ENCODE measurements at places on chromosomes 7 and 10.

DNA sequence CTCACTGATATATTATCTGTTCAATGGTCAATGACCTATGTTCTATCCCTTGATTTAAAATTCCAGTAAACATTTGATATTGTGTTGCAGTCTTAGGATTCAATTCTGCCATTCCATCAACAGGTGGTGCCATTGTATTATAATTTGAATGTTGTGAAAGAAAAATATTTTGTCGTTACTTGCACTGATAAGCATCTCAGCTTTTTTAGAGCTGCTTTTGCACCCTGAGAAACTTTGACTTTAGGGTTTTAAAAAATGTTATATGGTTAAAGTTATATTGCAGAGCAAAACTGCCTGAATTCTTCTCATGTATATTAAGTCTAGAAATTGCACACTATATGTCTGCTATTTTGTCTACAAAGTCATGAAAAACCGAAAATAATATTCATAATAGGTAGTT lies 18.8 kb upstream of the MINDY3 start:
- DNase-seq = no peak

DNA sequence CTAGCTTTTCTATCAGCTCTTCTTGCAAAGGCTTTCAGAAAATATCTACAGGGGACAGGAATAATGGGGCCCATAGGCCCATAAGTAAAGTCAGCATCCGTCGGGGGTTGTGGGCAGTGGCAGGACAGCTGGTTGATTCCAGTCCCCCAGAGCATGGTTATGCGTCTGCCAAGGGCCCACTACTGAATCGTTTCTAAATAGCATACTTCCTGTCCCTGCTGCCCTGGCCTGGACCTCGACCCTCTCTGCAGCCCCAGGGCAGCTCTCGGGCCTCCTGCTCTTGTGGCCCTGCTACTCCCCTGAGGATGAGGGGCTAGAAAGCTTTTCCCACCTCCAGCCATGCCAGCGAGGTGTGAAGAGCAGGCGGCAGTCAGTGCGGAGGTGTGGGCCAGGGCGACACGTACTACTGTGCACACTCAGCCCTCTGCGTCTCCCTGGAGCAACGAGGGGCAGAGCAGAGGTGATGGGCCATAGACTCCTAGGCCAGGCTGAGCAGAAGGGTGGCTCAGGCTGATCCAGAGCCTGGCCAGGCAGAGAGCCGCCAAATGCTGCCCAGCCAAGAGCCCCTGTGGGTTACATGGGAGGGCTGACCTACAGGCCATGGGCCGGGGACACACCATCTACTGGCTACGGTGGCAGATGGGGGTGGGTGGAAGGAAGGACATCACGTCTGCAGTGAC lies 4.7 kb upstream of the OPN4 start:
- DNase-seq = no peak

DNA sequence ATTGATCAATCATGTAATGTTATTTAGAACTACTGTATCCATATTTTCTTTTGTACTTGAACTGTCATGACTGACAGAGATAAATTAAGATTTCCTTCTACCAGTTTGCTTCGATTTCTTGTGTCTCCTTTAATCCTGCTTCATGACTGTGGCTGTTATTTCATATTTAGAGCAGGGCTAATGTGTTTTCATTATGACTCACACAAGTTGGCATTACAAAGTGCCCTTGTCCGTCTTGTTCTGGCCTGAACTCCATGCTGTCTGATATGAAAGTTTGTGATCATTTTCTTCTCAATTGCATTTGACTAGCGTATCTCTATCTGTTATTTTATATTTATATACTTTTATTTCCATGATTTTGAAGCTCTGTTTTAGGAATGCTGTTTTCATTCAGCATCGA lies 344.1 kb upstream of the PRKCQ start:
- no peak for DNase-seq

DNA sequence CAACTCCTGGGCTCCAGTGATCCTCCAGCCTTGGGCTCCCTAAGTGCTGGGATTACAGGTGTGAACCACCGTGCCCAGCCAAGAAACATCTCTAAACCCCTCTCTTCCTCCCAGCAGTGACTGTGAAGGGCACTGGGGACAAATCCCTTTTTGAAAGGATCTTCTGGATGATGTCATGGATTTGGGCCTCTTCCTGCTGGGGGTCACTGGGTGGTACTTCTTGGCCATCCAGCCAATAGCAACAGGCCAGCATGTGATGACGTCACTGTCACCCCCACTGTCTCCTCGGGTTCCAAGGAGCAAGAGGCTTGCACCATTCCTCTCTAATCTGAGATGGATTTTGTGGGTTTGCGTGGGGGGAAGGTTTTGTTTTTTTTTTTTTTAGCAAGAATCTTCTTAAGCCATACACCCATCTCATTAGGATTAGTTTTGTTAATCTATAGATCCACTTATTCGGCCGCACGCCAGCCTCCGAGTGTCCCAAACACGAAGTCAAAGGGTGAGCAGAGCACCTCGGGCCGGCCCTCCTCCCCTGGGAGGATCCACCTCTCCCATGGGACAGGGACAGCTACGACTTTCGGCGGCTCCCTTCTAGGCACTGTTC lies 29.4 kb upstream of the TNRC18 start:
- DNase-seq = no peak

DNA sequence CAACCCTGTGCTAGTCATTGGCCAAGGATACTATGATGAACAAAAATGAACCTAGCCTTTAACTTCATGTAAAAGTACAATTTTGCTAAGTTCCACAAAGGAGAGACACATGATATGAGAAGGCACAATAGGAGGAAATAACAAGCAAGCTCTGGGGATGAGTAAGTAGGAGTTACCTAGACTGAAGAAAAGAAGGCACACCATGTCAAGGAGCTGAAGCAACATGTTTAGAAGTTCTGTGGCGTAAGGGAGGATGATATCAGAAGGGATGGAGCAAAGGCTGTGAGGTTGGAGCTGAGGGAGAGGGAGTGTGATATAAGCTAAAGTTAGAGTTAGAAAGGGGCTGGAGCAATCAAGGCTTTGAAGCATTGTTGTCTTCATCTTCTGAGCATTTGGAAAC lies 25.6 kb downstream of the KIFBP start:
- no peak for DNase-seq

DNA sequence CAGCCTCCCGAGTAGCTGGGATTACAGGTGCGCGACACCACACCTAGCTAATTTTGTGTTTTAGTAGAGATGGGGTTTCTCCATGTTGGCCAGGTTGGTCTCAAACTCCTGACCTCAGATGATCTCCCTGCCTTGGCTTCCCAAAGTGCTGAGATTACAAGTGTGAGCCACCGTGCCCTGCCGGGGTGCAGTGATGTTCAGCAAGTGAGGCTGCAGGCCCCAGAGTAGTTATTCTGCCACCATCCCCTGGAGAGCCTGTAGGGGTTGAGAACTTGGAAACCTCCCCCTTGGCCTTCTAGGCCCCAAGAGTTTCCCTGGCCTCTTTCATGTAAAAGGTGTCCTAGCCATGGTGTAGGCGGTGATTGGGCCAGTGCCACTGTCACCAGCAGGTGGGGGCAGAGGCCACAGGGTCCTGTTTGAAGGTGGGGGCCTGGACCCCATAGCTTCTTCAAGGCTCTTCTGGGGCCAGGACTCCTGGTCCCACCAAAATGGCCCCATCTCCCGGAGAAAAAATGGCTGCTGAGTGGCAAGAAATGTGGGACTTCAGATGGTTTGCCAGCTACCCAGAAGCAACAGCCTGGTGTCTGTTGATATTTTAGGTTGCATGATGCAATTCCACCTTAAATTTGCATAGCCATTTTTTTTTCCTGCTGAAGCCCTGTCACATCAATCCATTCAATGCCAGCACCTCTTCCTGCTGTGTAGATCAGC lies 25.5 kb upstream of the INMT start:
- no peak for DNase-seq

DNA sequence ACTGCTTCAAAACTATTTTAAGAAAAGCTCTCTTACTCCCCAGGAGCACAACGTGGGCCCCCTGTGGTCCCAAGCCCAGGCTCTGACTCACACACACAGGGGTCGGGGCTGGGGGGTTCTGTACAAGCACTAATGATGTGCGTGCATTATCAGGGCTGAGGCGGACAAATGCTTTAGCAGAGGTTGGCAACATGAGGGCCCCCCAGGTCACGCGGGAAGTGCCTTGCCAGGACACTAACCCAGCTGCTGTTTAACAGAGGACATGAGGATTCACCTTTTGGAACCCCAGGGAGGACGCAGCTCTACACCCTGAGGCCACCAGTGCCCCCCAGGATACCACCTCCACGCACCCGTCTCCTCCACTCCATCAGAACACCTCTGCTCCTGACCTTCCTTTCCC lies 342.8 kb downstream of the DNAJB6 start:
- no peak for DNase-seq

GRCh38 chr10:15253951-15254807 lies 85.7 kb upstream of the NMT2 start:
- no peak for DNase-seq

DNA sequence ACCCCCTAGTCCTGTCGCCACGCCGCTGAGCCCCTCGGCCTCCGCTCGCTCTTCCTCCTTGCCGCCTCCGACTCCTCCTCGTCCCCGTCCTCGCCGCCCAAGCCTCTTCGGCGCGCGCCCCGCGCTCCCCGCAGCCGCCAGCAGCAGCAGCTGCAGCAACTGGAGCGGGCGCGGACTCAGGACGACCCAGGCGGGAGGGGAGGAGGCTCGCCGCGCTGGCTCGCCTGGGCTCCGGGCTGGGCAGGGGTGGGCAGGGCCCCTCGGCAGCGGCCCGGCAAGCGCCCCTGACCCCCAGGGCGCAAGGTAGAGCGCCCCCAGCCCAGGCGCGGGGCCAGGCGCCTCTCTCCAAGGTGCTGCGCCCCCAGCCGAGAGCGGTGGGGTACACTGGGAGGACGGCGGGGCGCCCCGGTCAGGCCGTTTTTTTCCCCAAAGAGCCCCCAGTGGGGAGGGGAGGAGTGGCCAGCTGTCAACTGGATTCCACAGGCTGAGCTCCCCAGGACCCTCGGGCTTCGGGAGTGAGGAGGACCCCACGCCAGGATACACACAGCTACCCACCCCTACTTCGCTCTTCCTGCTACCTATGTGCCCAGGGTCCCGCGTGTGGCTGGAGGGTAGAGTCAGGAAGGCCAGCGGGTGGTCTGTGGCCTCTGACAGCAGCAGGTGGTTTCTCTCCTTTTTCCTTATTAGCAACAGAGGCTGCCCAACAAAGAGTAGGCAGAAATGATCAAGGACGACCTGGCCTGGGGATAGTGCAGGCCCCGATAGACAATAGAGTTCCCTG lies 903 bp upstream of the KCNMA1 start:
- DNase-seq = no peak

- no peak for DNase-seq
Measured at GRCh38 chr7:86411814-86412213, 231.9 kb upstream of the GRM3 start.

- DNase-seq = no peak
Measured at GRCh38 chr7:86918245-86918644, 141.2 kb downstream of the ELAPOR2 start.

- no peak for DNase-seq
Measured at GRCh38 chr10:99930731-99931550, 78.8 kb downstream of the DNMBP start.

DNA sequence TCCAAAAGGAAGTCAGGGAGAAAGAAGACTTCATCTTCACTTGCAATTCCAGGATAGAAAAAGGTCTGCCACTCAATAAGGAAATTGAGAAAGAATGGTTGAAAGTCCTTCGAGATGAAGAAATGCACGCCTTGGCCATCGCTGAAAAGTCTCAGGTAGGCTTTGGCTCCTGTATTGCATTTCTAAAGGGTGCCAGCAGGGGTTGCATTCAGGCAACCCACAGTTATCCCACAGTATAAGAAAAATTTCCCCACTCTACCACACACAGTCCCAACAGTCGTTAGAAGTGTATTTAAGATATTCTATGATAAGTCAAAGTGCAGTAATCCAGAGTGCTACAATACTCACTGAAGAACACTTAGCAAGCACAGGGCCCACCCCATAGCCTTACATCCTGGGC lies 93.4 kb upstream of the FGL2 start:
- no peak for DNase-seq

DNA sequence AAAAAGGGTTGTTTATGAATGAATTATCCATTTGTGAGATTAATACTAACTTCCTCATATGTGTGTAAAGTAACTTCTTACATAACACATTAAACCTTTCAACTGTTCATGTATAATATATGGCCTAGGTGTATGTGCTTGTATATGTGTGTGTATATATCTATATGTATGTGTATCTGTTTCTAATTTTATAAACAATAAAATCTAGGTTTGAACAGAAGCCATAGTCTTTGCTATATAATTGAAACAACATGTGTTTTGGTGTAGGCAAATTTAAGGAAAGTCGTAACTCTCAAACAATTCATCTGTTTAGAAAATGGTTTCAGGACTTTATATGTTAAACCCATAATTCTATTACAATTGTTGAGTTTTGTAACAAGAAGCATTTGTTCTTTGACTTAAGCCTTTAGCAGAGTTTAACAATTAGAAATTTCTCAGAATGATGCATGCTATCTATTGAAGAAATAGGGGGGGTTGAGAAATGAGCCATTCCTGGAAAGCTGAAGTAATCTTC lies 103.3 kb downstream of the BBS9 start:
- DNase-seq = no peak

GRCh38 chr10:78944723-78945312 lies 123.9 kb upstream of the ZMIZ1 start:
- no peak for DNase-seq

DNA sequence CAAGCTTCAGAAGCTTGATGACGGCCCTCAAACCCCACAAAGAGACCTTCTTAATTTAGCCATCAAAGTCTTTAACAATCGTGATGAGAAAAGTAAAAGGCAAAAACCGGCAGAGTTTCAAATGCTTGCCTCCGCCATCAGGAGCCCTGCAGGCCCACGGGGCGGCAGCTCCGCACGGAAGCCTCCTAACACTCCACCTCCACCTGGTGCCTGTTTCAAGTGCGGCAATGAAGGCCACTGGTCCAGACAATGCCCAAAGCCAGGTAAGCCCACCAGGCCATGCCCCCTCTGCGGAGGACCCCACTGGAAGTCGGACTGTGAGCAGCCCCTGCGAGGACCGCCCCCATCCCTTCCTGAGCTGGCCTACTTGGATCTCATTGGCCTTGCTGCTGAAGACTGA lies 43.6 kb downstream of the CBX3 start:
- DNase-seq = no peak

GRCh38 chr7:157505646-157506045 lies 168.8 kb downstream of the DNAJB6 start:
- DNase-seq = no peak

GRCh38 chr10:123555616-123556015 lies 110.5 kb upstream of the GPR26 start:
- no peak for DNase-seq

- no peak for DNase-seq
Measured at GRCh38 chr7:129741743-129742213, 130.3 kb downstream of the NRF1 start.

Measured in stimulated activated CD4-positive, alpha-beta T cell treated with anti-CD3 and anti-CD28 coated beads, Interleukin-15, amount 100 ng/mL, for 48 hours (primary cell).